Breast epithelium (tissue), 4 donors: ENCODE measurements at places on chromosomes 13 and 19. TPM values are rescaled to one million over a fixed set of nuclear protein-coding genes. Genes with fewer than 3 reads are reported as not detected.

DNA sequence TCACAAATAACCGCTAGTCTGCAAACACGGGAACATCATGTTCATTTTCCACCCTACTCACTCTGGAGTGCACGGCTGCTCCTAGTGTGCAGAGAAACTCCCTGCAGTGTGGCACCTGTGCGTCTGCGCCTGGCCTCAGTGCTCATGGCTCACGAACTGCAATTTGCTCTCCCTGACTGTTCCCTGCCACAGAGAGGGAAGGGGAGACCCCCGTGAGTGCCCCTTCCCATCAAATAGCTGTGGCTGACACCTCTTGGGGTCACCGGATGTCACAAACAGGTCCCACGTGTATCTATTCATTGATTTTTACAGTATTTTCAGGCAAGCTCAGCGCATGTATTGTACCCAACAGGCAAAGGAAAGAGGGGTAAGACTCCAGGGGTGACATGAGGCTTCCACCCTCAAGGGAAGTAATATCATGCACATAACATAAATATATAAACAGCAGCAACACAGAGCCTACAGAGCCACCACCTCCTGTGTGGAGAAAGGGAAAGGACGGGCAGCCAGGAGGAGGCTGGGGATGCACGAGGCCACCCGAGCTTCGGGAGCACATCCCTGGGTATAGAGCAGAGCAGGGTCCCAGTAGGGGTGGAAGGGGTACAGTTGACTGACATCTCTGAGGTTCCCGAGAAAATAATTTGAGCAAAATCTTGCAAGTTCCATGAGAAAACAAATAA lies 140.3 kb upstream of the SOX1 start:
- no peaks in the 10 kb centered on the region for H3K36me3 ChIP-seq
- no peak overlapping the region for H3K4me3 ChIP-seq
- no peak for DNase-seq

- H3K36me3 ChIP-seq: no peaks in the 10 kb centered on the region
- H3K4me1 ChIP-seq: no peaks in the 10 kb centered on the region
- no peak overlapping the region for H3K4me3 ChIP-seq
- no peak for DNase-seq
- H3K27me3 ChIP-seq: no peaks in the 10 kb centered on the region
- no peak overlapping the region for H3K27ac ChIP-seq
These were observed 292.1 kb downstream of the DNAJC15 start for GRCh38 chr13:43315522-43315921.

DNA sequence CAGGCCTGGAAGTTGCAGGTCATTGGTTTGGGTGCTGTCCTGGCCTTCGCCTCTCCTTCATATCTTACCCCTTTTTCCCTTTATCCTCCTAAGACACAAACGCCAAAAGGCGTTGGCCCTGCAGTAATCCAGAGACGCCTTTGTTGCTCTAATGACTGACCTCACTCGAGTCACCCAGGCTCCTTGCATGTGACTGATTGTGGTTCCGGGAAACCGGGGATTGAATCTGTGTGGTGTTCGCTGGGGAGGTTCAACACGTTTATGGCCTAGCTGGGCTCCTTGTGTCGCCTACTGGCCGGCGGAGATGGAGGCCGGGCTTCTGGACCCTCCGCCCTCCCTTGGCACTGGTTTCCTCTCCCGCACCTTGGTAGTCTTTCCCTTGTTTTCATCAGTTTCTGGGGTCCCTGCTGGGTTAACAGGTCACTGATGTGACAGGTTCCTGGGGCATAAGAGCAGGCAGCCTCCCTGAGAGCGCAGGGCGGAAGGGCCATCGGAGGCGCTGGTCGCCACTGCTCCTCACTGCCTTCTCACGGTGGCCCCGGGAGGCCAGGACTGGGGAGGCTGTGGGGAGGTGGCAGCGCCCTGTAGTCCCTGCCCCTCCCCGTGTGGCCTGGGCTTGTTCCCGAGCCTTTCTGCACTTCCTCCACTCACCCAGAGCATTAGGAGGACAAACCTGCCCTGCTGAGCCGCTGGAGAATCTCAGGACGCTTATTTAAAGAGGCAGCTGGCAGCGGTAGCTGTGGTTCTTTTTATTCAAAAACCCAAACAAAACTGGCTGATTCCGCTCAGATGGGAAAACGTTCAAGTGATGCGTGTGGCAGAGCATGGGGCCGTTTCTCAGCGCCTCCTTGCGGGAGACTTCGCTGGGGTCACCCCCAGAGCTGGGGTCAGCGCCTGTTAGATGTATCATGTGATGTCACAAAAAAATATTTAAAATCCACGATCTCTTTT lies 18.1 kb upstream of the NDUFS7 start:
- H3K27me3 ChIP-seq: no peaks in the 10 kb centered on the region
- H3K27ac ChIP-seq: peak overlapping the region; percentile 12
- no peak overlapping the region for H3K4me3 ChIP-seq
- no peak for DNase-seq
- peaks cover 13% of the 10 kb centered on the region for H3K36me3 ChIP-seq
- peaks cover 10% of the 10 kb centered on the region for H3K4me1 ChIP-seq

Gene PAN3
- total RNA-seq: 50.8 TPM

Gene SERPINE3
- 0.73 TPM for total RNA-seq

- peaks cover 11% of the 10 kb centered on the region for H3K4me1 ChIP-seq
- no peaks in the 10 kb centered on the region for H3K27me3 ChIP-seq
- peak overlapping the region; percentile 79 for H3K4me3 ChIP-seq
- no peaks in the 10 kb centered on the region for H3K36me3 ChIP-seq
These were observed 767 bp upstream of the GADD45B start for GRCh38 chr19:2475018-2475701.

Gene ACP5
- total RNA-seq: 101 TPM

DNA sequence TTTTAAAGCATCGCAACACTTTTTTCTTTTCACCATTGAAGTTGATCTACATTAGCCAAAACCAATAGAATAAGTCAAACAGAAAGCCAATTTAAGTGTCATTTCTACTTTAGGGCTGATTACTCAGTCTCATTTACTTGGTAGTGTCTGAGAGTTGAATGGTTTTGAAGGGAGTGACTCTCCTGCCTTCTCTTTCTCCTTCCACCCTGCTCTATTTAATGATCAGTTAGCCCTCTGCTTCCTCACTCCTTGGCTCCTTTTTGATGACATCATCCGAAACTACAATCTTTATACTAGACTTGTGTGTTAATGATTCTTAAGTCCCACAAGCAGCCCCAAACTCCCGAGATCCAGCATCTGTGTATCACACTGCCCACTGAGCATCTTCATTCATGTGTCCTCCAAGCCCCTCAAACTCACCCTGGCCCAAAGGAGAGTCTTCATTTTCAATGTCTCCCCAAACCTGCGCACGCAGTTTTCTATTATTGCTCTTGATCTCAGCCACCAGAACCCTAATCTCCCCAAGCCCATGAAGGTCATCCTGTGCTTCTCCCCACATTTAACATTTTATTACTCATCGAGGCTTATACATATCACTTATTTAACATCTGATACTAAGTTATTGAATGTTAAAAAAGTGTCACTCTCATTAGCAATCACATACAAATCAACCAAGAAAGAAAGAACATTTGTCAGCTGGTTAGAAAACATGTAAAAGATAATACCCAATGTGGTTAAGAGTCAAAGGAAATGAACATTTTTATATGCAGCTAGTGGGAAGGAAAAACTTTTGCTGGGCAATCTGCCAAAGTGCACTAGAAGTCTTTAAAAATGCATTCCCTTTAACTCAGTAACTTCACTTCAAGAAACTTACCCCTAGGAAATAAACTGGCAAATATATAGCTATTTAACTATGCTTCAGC lies 32.2 kb upstream of the ARGLU1 start:
- H3K27me3 ChIP-seq: no peaks in the 10 kb centered on the region
- H3K4me1 ChIP-seq: no peaks in the 10 kb centered on the region
- H3K27ac ChIP-seq: no peak overlapping the region
- H3K36me3 ChIP-seq: no peaks in the 10 kb centered on the region
- no peak overlapping the region for H3K4me3 ChIP-seq
